ENCODE measurements at places on chromosomes 3 and 15.

GRCh38 chr3:67478423-67478822 lies 176.0 kb downstream of the SUCLG2 start:
- no peak for DNase-seq

GRCh38 chr3:11720917-11721411 lies 77.2 kb upstream of the VGLL4 start:
- no peak for DNase-seq

GRCh38 chr3:23746441-23746840 lies 59.3 kb upstream of the UBE2E1 start:
- no peak for DNase-seq

DNA sequence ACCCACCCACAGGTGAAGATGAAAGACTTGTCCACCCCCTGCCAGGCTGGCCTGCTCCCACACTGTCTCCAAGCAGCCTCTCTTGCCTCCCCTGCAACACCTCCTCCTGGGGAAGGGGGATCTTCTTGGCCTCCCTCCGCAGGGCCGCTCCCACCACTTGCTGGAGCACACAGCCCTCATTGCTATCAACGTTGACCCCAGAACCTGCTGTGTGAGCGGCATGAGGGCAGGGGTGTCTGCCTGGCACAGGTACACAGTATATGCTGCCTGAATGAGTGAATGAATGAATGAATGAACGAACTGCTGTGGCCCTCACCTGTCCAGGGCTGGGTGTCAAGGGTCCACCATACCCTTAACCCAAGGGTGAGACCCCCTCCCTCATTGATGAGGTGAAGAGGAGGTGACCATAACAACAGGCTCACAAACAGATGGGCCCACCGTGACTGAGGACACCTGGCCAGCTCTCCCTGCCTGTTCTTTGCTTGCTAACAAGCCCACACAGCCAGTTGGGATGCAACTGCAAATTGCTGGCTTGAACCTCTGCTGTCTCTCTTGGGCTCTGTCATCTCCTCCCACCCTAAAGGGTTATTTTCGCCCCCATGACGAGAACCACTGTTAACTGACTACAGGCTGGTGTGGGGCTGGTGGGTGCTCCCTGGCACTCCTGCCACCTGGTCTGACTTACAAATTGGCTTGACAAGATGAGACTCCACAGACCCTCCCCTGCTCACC lies 22.5 kb downstream of the SLC41A3 start:
- no peak for DNase-seq

- DNase-seq: peak; percentile 39
Measured at GRCh38 chr3:149494022-149494758, 19.7 kb downstream of the TM4SF4 start.

GRCh38 chr3:79517766-79518413 lies 249.9 kb downstream of the ROBO1 start:
- DNase-seq: no peak

GRCh38 chr3:127749787-127750225 lies 72.5 kb downstream of the MGLL start:
- no peak for DNase-seq

DNA sequence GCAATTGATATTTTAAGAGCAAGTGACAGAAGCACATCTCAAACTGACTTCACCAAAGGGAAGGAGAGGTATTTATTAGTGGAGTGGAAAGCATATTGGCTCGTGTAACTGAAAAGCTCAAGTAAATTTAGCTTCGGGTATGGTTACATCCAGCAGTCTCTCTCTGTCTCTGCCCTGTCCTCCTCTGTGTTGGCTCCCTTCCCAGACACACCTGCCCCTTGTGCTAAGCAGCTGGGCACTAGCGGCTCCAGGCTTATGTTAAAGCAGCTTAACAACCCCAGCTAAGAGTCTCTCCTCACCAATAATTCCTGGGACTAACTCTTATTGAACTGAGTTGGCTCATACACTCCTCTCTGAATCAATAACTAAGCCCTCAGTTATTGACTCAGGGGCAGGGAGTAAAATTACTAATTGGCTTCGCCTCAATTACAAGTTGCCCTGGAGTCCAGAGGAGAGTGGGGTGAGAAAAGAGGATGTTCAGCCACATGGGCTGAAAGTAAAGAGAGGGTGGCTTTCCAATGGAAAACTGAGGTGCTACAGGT lies 12.8 kb upstream of the SH3BP5 start:
- DNase-seq: no peak

GRCh38 chr3:139778682-139779233 lies 101.0 kb upstream of the NMNAT3 start:
- DNase-seq: no peak

GRCh38 chr3:45712434-45713110 lies 23.4 kb downstream of the SACM1L start:
- DNase-seq: no peak

DNA sequence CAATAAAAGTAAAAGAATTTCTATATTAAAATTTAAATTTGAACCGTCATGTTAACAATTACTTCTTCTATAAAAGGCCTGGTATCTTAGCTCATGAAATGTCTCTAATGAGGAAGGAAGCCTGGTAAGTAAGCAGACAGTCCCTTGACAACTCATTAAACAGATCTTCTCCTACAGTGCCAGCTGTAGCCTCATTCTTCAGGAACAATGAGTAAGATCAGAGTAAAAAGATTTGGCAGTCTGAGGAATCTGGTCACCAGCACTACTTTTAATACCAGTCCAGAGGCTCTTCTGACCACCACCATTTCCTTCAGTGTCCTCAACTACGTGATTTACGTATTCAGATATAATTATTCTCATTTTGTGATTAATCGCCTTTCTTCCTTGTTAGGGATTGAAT lies 955.0 kb upstream of the ALCAM start:
- DNase-seq: no peak

- DNase-seq: no peak
Measured at GRCh38 chr3:153070511-153070868, 91.5 kb upstream of the RAP2B start.

DNA sequence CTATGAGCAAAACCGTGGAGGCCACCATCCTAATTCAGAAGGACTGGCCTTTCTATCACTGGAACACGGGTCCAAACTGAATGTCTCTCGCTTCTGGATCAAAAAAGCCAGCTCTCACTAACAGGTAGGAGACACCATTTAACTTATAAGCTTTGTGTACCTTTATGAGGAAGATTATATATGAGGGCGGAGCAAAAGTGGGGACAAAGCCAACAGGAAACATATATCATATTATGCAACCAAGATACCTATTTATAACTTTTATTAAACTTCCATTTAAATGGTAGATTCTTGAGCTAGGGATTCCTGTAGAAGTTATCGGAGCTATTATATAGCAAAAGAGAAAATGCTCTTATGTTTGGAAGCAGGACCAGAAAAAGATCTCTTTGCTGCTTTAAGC lies 78.4 kb downstream of the IGF2BP2 start:
- no peak for DNase-seq

DNA sequence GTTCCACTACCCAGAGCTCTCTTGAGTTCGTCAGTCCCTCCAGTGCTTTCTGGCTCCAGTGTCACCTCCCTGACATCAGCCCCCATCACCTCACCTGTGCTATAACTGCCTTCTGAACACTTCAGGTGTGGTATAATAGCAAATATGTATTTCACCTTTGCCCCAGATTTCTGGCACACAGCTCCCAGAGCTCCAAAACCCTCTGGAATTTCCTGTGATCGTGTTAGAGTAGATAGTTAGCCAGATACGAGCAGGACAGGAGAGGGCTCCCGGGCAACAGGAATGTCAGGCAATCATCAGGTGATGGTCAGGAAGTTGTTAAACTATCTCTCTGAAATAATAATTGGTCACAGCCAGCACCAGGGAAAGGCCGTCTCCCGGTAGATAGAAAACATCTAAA lies 22.6 kb upstream of the LIMD1 start:
- no peak for DNase-seq

DNA sequence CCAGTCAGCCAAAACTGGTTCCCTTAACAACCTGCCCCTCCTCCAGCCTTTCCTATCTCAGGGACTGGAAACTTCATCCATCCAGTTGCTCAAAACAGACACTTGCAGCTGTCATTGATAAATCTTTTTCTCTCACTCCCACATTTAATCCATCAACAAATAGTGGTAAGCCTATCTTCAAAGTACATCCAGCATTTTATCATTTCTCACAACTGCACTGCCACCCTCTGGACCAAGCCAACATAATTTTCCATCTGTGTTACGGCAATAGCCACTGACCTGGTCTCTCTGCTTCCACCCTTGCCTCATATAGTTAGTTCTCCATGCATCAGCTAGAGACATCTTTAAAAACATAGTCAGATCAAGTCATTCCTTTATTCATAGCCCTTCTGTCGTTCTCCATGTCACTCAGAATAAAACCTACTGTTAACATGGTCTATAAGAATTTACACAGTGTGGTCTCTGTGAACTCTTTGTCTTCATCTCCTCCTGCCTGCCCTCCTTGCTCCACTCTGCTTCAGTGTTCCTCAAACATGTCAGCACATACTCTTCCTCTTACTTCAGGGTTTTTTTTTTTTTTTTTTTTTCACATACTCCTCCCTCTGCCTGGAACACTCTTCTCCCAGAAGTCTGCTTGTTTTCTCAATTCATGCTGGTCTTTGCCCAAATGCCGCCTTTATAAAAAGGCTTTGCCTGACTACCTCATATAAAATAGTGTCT lies 102.5 kb upstream of the COL6A5 start:
- DNase-seq: no peak

DNA sequence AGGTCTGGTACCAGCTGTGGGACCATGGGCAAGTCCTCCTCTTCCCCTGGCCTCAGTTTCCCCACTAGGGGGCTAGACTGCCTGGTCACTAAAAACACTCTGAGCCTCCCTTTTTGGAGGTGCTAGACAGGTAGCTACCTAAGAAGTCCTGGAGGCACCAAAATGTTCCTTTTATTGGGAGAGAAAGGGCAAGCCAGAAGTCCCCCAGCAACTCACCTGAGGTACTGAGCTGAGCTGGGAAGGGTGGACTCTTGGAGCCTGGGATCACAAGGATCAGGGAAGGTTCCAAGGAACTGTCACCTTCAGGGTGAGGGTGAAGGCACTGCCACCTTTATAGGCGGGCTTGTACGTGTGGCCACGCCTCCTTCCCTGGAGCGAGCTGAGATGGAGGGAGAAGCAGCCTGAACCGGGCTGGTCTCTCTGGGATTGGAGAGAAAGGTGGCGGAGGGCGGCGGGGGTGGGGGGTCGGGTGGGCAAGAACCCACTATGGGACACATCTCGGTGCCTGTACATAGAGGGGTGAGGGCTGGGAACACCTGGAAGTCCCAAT lies at the start of gene CYP1A1:
Gene CYP1A1 (minus strand): TSS at position 304 of the 550 bp plus-strand sequence. CDS start 2,431 bp downstream, outside the sequence.
- peak; percentile 52 for DNase-seq

DNA sequence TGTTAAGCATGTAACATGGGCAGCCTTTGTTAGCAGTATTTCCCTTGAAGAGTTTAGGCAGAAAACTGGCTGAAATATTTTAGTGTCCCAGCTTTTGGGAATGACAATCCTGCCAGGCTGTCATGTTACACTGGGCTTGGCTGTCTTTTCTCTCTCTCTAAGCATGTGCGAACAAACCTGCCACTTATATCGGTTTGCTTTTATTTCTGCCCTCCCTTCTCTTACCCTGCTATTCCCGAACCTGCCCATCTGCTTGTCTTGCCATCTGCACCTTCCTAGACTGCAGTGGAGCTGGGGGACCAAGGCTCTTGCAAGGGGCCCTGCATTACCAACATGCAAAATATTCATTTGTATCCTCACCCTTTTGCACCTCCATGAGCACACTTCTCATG lies 339.6 kb downstream of the EPHB1 start:
- DNase-seq: no peak

DNA sequence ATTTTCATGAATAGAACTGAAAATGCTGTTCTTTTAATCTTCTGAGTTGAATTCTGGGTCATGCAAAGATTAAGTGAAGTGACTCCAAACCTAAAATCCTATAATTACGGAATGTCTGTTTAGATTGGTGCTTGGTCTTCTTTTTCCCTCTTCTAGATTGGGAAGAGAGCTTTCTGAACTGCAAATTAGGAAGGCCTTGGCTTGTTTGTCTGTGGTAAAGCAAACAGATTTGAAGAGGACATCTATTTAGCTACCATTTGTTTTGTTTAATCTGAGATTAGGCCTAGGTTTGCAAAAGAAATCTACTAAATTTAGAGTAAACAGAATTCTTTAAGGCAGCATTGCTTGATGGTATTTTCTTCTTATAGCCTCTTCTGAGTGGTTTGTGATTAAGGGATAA lies 23.5 kb downstream of the PAQR9 start:
- DNase-seq: no peak

- no peak for DNase-seq
Measured at GRCh38 chr3:122875547-122876127, 80.8 kb downstream of the SLC49A4 start.

GRCh38 chr15:35669432-35670045 lies 123.6 kb upstream of the DPH6 start:
- no peak for DNase-seq

- peak; percentile 7 for DNase-seq
Measured at GRCh38 chr3:38119248-38119544, 17.7 kb downstream of the ACAA1 start.

DNA sequence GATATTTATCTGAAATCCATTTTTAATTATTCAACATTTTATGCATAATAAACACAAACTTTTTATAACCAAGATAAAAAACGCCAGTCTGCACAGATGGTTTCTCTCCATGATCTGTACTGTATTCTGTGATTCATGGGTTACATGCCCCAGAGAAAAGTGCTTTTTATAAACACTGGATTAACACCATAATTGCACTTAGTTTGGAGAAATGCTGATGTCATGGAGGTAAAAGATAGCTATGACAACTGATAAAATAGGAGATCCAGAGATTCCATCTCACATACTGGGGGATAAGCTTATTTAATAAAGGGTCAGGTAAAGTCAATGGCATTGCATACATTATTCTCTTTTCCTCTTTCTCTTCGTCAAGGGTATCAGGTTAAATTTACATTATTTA lies 1460.4 kb upstream of the ALCAM start:
- DNase-seq: no peak

DNA sequence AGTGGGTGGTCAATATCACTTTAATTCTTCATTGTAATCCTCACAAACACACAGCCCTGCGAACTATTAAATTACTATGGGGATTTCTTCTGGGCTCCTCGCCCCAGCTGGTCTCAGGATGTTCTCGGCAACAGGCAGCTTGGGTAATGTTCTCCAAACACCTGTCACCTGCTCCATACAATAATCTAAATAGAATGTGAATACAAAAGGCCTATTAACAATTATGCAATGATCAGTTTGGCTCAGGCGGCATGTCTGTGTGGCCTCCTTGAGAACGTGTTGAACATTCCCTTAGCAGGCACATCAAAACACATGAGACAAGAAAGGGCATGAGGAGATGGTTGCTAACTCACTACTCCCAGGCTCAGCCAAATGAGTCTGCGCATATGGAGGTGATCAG lies 158.6 kb upstream of the KBTBD8 start:
- DNase-seq: no peak

DNA sequence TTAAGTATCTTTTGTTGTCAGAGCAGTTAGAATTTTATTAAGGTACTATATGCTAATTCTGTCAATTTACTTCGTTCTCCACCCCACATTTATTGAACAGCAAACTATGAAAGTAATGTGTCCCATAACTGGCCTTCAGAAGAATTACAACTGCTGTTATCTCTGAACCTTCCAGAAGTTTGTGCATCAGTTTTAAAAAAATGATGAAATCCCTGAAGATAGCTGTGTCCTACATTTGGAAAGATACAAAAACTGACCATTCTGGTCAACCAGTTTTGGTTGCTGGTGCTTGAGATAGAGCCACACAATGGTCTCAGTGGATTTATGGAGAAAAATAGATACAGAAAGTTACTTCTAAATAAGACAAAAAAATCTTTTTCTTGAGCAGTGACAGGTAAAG lies 5.9 kb downstream of the UBE2Q2 start:
- no peak for DNase-seq

GRCh38 chr3:20743553-20744321 lies 557.7 kb upstream of the SGO1 start:
- DNase-seq: no peak

GRCh38 chr3:178202194-178202593 lies 334.0 kb upstream of the KCNMB2 start:
- no peak for DNase-seq

- DNase-seq: no peak
Measured at GRCh38 chr15:99953886-99954285, 220.6 kb upstream of the LYSMD4 start.
